ENCODE measurements at places on chromosomes 12 and 14. TPM values are rescaled to one million over a fixed set of nuclear protein-coding genes. Genes with fewer than 3 reads are reported as not detected.

DNA sequence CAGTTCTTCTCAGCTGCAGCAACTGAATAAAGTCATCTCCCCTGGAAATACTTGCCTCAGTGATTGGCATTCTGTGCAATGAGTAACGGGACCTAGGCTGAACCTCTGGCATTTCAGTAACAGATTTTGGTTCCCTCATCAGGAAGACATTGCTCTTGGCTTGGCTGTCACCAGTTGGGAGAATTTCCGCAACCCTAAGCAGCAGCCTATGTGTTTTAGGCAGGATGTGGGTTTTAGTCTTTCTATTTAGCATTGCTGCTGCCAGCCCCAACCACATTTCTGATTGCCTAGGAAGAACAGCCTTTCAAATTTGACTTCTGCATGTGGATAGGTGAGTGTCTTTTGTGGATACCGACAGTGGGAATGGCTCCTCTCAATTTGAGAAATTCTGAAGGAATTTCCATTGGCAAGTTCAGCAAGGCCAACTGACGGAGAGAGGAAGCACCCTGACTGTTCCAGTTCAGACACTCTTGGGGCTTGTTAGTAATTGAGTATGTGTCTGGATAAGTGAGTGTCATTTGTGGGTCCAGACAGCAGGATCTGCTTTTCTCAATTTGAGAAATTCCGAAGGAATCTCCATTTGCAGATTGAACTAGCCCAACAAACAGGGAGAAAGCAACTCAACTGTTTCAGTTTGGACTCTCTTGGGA lies 19.0 kb upstream of the CLEC2A start:
- DNase-seq = peak; percentile 6

DNA sequence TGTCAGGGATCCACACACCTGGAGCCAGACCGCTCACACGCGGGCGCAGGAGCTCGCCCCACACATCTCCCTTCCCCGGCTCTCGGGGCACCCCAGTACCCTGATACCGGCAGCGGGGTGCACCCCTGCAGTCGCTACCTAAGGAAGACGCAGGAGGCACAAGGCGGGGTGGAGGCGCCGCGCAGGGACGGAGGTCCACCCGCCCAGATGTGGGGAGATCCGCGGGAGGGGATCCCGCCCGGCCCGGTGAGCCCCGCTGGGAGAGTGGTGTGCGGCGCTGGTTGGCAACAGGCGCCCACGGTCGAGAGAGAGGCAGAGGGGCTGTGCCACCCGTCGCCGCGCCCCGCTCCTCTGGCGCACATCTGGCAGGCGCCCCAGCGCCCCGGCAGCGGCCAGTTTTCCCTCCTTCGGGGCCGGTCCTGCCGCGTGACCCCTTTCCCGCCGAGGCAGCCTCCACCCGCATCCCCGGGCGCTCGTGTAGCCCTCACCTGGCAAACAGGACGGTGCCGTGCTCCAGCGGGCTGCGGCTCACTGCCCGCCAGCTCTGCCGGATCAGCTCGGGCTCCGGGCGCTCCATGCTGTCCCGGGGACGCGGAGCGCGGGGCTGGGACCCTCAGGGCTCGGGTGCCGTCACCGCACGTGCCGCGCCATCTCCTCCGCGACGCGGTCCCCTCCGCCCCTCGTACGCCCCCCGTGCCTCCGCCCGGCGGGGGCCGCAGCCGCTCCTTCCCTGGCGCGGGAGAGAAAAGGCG lies 469 bp downstream of the NGB start:
- peak; percentile 6 for DNase-seq

DNA sequence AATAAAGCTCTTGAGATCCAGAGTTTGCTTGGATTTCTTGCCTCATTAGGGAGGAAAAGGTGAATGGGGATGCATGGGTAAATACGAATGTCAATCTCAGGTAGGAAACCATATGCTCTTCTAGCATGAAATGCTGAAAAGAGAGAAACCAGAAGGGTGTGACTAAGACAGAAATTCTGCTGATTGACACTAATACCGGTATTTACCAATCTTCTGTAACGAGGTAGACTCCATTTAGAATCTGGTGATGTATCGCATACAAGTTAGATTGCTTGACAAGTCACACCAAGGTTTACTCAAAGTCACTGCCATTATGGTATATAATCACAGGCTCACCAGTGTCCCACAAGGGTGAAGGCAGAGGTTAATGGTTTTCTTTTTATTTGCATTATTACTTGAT lies 337.9 kb downstream of the NRXN3 start:
- DNase-seq = no peak

GRCh38 chr12:131003716-131004045 lies 50.0 kb downstream of the ADGRD1 start:
- no peak for DNase-seq

DNA sequence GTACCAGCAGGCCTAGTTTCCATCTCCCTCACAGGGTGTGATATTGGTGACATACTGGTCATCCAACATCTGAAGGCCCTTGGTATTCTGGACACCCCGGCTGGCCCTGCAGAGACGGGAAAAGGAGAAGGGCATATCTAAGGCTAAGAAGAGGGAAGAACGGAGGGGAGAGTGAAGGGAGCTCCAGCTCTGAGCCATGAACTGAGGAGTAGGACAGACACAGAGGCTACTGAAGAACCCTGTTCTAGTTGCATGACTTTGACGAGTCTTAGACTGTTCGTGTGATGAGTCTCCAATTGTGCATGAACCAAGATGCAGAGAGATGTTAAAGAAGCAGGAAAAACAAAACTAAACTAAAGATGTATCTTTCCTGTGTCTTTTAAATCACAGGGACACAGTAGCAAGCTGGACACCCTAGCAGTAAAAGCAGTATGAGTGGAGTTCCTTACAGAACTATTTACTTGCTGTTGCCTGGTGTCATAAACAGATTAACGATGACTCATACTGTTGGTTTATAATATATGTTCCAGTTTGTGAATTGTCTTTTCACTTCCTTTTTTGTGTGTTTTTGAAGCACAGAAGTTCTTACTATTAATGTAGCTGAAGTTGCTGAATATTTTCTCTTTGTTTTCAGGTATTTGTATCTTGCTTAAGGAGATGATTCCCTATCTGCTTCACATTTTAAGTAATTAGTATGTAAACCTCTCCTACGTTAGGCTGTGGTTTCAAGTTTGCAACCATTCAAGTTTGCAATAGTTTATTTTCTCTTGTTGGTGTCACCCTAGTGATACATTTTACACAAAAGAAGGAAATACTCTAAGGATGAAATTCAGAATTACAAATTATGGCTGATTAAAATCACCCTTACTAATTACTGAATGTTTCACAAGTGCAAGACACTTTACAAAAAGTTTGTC lies 15.7 kb downstream of the FAR2 start:
- peak; percentile 86 for DNase-seq

GRCh38 chr14:102939820-102940561 lies 17.5 kb downstream of the AMN start:
- no peak for DNase-seq

GRCh38 chr12:32887058-32887457 lies 9.5 kb downstream of the PKP2 start:
- DNase-seq = no peak

Gene EIF2S3B
- total RNA-seq = 4.9 TPM

DNA sequence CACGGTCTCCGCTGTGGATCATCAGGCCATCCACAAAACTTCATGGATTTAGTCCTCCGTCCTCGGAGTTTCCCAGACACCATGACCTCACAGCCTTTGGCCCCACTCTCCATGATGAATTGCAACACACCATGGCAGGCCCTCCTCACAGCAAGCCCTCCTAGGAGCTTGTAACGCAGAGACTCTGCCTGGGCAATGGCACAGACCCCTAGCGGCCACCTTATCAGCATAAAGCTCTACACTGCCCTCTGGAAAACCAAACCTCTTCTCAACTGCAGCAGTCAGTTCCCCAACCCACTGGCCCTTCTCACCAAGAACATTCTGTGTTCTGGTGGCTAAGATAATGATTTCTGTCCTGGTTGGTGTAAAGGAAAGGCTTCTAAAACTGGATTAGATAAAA lies 238.4 kb upstream of the USP15 start:
- DNase-seq = no peak

DNA sequence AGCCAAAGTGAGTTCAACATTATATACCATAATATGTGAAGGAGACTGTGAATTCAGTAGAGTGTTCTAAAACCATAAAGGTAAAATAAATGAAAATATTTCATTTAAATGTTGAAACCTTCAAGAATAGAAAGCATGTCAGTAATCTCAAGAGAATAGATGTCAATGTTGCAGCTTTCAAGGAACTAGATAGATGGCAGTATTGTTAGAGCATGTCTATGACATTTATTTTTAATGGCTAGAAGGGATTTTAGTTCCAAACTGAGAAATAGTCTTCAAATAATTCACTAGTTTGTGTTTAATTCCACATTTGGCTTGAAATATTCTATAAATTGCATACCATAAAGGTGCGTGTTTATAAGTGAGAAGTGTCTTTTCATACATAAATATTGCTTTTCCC lies 326.5 kb downstream of the FLRT2 start:
- no peak for DNase-seq

DNA sequence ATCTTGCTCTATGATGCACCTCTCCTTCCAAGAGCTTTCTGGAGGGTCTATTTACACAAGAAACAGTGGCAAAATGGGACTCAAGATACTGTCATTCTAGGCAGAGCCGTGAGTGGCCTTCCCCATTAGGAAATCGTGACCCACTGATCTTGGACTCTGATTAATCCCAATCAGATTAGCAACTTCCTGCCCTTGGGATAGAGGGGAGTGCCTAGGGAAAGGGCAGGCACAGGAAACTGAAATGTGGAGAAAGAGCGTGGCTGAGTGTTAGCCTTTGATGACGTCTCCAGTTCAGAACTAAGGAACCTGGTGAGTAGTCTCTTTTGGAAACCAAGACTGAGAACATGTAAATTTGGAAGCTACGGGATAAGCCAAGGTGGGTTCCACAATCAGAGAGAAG lies 76.1 kb downstream of the NUAK1 start:
- DNase-seq = no peak

- no peak for DNase-seq
Observed at GRCh38 chr12:52407918-52408317, 1.8 kb upstream of the KRT82 start.

DNA sequence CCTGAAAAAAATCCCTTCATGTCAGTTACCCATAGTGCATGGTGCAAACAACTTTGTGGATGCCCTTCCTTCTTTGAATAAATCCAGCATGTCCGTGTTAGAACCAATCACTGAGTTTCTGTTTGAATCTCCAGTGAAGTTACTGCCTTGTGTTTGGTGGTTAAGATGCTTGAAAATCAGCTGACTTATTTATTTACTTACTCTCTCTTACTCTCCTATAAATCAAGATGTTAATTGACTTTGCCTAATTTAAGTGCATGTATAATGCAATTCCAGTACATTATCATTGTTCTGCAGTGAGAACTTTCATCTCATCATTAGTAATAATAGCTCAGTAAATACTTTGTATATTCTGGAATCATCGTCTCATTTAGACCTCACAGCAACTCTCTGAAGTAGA lies 114.2 kb downstream of the ESRRB start:
- DNase-seq = no peak

GRCh38 chr12:4089956-4090355 lies 183.6 kb upstream of the CCND2 start:
- DNase-seq = no peak

DNA sequence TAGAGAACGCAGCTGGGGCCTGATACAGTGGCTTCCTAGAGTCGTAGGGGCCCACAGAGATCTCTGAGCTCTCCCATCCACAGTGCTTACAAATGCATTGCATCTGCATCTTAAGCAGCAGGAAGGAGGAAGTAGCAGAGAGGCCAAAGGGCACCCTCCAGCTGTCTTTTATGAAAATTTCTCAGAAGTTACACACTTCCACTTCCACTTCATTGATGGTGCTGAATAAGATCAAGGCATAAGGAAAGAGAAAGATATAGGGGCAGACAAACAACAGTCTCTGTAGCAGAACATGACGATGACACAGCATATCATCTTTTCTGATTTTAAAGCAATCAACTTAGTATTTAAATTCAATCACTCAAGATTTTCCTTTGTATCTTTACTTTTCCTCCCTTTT lies 51.6 kb upstream of the ABCC9 start:
- no peak for DNase-seq

Gene KDM5A
- total RNA-seq = 25.1 TPM

DNA sequence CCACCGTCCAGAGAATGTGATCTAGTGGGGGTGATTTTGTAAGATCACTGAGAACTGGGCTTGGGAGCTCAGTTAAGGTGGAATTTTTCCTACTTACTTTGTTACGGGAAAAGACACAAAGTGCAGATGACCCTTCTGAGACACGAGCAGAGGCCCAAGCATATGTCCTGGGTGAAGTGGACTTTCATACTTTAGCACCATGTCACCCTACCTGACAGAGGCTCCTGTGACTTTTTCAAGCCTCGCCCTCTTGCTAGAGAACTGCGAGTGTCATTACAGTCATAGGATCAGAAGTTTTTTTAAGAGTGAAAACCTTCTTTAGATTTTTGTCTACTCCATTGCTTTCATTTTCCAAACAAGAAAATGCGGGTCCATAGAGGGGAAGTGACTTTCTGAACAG lies 56.1 kb downstream of the SLC17A8 start:
- no peak for DNase-seq

DNA sequence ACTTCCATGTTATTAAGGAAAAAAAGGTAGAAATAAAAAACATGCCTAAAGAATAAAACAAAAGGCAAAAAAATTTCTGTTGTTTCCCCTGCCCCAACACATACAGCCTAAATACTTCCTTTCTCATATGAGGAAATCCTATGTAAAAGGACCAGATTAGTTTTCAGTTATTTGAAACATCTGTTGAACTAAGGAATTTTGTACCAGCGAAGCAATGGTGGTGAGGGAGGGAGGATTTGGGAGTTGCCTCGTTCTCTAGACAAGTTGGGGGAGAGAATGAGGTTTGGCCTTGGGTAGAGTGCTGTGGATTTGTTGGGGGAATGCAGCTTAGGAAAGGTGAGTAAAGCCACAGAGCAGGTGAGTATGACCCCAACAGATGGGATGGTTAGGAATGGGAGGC lies 141.5 kb upstream of the RFLNA start:
- no peak for DNase-seq

Gene GDF11
- 2.1 TPM for total RNA-seq

Gene INHBC
- not detected for total RNA-seq

Gene CCDC196
- total RNA-seq = not detected

DNA sequence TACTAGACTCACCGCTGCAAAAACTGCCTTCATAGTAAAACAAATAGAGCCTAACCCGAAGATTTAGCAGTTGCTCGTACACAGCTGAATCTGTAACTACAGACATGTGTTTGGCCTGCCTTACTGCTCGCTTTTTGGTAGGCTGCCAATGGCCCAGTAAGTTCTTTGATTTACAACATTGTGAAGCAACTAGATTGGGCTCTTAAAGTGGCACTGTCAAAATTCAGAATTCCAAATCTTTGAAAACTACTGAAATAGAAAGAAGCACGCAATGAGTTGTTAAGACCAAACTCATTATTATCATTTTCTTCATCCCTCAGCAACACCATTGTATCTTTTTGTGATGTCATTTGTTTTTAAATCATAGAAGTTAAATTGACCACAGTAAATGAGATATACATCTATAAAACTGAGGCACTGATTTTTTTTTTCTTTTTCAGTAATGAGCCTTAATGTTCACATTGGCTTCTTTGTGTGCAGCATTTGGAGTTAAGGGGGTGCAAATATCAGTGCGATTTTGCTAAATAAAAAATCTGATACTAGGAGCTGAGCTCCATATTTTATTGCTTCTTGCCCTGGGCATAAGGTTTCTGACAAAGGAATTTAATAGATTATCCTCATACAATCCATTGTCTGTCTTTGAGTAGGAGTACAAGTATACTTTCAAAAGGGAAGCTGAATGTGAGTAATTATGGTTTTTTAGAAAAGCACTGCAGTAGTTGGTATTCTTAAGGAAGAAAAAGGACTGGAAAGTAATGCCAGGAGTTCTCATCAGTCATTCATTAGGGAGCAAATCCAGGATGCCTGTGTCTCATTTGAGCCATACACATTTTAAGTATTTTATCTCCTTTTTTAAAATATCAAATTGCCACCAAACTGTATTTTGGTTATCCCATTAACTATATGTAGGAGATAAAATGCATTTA lies 138.5 kb downstream of the KICS2 start:
- DNase-seq = peak; percentile 94

Data from GM23248 (cell line).